ENCODE measurements at places on chromosomes 12 and 14. TPM values are rescaled to one million over a fixed set of nuclear protein-coding genes. Genes with fewer than 3 reads are reported as not detected.

KRT78 gene
- not detected for total RNA-seq

CEBPE gene
- not detected for total RNA-seq

MUCL1 gene
- not detected for total RNA-seq

VCPKMT gene
- total RNA-seq: 3.6 TPM

CACNA1C gene
- total RNA-seq: 5.3 TPM

Data from subcutaneous adipose tissue (tissue), 4 donors.